A549 (cell line): ENCODE measurements at places on chromosomes 7 and 10.

GRCh38 chr7:1562597-1563051, 6.6 kb upstream of the TMEM184A start:
- DNase-seq: no peak

- no peak for DNase-seq
Measured at GRCh38 chr7:8462309-8462708, 28.9 kb downstream of the NXPH1 start.

GRCh38 chr10:84397735-84398144, 69.4 kb downstream of the CCSER2 start:
- DNase-seq: no peak

GRCh38 chr7:137245890-137246289, 97.6 kb downstream of the PTN start:
- no peak for DNase-seq

DNA sequence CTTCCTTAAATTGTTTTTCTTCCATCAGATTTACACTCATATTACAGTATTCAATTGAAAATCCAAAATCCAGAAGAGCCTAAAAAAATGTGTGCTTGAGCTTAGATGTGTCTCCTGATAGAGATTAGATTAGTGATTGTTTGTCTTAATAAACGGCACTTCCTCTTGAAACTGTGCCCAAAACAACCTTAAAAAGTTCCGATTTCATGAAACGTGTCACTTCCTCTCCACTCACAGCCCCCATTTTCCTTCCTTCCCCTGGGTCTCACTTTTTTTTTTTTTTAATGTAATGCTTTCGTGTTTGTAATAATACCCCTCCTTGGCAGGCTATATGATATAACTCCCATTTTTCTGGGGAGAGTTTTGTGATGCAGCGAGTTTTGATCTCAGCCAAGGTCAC, 114.8 kb upstream of the ADO start:
- no peak for DNase-seq

DNA sequence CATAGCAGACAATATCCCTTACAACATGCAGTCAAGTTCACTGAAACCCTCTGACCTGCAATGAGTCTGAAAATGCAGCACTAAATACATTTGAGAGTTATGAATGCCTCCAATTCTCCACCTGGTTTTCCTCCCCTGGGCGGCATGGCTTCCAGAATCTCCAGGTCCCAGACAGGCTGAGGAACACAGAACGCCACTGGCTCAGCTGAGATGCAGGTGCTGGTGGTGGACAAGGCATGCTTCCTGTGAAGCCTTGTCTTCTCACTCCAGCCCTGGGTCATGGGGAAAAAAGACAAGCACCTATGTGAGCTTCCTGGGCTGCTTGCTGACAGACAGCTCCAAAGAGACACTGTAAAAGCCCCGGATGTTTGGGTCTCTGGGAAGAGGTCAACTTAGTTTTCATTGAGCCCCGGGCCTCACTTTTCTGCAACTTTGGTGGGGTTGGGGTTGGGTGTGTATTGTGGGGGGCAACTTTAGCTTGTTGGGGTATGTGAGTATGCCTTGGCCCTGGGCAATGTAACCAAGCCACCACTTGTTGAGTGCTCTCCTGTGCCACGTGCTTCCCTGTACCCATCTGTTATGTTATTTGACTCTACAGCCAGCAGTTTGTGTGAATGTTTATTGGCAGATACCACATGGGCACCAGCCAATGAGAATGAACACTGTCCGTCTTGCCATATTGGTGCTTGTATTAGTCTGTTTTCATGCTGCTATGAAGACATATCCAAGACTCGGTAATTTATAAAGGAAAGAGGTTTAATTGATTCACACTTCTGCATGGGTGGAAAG, 127.8 kb downstream of the EMX2 start:
- DNase-seq: no peak

GRCh38 chr10:1359626-1359955, 303.4 kb downstream of the WDR37 start:
- no peak for DNase-seq

DNA sequence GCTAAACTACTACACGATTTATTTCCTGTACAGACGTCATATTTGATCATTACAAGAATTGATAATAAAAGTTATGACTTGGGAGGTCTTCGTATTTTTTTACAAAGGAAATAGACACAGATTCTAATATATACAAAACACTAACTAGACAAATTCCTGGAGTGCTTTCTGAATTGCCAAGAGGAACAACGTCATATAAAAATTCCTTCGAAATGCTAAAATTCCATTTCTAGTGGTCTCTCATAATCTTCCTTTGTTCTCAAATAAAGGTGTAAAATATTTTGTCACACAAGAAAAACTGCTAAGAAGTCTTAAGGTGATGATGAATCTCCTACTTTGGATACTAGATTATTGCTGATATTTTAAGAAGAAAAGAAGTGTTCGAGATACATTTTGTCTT, 85.4 kb downstream of the CDK6 start:
- no peak for DNase-seq

DNA sequence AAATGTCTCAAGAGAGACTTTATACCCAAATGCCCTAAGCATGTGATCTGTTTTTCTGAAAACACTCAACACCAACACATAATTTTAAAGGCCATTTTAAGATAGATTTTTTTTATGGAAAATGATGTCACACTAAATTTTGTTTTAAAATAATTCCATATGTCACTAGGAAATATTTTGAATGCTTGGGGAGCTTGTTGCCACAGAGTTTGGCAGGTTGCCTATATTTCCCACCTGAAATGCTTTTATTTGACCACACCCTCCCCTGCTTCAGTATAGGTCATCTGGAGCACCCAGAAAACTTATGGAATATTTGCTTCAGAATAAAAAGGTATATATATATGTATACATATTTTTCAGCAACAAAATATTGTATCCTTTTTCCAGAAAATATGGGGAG, 180.0 kb upstream of the ANK3 start:
- DNase-seq: no peak

- DNase-seq: no peak
Measured at GRCh38 chr7:116018731-116019130, 11.8 kb downstream of the TFEC start.

- DNase-seq: no peak
Measured at GRCh38 chr7:1592299-1592871, 22.6 kb upstream of the PSMG3 start.
